Naive thymus-derived CD8-positive, alpha-beta T cell (primary cell): ENCODE measurements at places on chromosomes 6 and 20.

DNA sequence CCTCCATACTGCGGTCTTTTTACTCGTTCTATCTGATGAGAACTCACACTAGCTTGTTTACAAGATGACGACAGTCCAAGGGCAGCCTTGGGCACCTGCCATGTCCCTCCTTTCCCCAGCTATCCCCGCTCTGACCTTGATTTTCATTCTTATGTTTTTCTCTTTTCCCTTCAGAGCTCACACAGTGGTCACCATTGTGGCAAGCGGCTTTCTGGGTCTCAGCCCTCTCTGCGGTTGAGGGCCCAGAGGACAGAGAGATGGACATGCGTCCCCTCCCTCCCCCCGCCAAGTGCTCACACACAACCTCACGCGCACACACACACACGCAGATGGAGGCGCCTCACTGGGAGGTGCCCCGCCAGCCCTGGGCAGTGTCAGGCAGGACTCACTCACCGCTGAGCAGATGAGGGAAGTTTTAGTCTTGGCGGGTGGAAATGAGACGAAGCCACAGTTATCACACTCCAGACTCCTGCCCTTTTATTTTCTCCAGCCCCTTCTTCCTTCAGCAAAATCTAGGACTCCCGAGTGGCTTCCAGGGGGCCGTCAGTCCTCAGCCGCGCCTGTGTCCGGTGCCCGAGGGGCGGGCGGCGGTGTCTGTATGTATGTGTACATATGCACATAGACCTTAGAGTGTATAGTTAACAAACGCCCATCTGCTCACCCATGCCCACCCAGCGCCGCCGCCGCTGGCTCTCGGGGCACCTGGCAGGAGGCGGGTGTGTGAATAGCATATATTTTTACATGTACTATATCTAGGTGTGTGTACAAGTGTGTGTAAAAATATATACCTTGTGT lies 13.8 kb upstream of the MYL9 start:
- no peaks in the 10 kb centered on the region for H3K4me1 ChIP-seq

DNA sequence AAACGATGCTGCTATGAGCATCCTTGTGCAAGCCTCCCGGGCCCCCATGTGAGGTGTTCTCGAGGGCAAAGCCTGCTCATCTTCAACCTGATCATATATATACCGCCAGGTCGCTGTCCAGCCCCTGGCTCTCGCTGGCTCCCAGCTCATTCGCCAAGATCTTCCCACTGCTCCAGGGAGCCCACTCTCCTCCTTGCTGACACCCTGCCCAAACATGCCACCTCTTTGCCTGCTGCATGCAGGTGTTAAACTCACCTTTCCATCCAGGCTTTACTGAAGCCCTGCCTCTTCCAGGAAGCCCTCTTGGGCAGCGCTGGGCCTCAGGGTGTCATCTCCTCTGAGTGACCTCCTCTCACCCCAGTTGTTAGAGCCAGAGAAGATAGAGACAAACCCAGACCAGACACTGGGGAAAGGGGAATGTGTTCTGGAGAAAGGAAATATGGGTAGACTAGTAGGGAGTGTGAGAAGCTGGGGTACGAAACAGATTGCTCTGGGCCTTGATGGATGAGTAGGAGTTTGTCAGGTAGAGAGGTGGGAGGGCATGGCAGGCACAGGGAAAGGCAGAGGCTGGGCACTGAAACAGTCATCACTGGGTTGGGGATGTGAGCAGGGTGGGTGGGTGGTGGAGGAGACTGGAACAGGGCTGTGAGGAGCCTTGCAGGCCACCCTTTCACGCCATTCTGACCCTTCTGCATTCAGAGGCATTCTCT lies 1.2 kb upstream of the DLGAP4 start:
- H3K27me3 ChIP-seq: peaks cover 75% of the 10 kb centered on the region
- peak overlapping the region; percentile 27 for H3K27ac ChIP-seq
- H3K36me3 ChIP-seq: no peaks in the 10 kb centered on the region
- peak overlapping the region; percentile 77 for H3K4me3 ChIP-seq

- no peak overlapping the region for H3K27ac ChIP-seq
- DNase-seq: no peak
- H3K4me1 ChIP-seq: no peaks in the 10 kb centered on the region
- H3K27me3 ChIP-seq: peaks cover 32% of the 10 kb centered on the region
- no peak overlapping the region for H3K4me3 ChIP-seq
Observed at GRCh38 chr6:167233490-167233889, 57.6 kb upstream of the UNC93A start.

DNA sequence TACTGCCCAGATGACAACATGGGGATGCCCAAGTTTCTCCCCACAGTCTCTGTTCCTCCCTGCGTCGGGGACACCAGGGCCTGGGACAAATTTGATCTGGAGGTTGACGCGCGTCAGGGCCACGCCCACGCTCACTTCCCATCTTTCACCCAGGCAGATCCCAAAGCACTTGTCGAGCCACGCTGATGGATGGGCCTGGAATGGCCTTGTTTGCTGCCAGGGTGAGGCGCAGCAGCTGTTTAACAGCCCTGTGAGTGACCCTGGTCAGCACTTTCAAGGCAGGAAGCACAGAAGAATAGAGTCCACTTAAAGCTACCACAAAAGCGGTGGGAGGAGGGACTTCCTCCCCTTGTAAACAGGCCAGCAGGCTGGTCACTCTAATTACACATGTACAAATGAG lies 324.7 kb upstream of the JARID2 start:
- no peaks in the 10 kb centered on the region for H3K36me3 ChIP-seq
- no peaks in the 10 kb centered on the region for H3K4me1 ChIP-seq
- DNase-seq: no peak
- H3K4me3 ChIP-seq: no peak overlapping the region

DNA sequence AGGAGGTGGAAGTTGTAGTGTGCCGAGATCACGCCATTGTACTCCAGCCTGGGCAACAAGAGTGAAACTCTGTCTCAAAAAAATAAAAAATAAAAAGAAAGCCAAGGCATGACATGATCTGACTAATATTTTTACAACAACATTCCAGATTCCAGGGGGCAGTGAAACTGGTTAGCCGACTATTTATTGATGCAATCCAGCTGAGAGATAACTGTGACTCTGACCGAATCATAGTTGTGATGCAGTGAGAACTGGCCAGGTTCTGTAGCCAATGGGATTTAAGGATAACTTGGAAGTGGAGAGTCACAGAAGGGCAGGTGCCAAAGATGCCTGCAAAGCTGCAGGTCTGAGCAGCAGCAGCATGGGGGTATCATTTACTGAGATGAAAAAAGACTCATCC lies 82.9 kb upstream of the TSHZ2 start:
- no peaks in the 10 kb centered on the region for H3K4me1 ChIP-seq
- H3K4me3 ChIP-seq: no peak overlapping the region
- peaks cover 6% of the 10 kb centered on the region for H3K27me3 ChIP-seq
- DNase-seq: no peak
- no peak overlapping the region for H3K27ac ChIP-seq
- H3K36me3 ChIP-seq: no peaks in the 10 kb centered on the region

- DNase-seq: no peak
- H3K27ac ChIP-seq: peak overlapping the region; percentile 95
- no peaks in the 10 kb centered on the region for H3K36me3 ChIP-seq
- peak overlapping the region; percentile 94 for H3K4me3 ChIP-seq
- H3K4me1 ChIP-seq: peaks cover 20% of the 10 kb centered on the region
- no peaks in the 10 kb centered on the region for H3K27me3 ChIP-seq
Observed at GRCh38 chr6:26187981-26188635, 100.9 kb downstream of the HFE start.

DNA sequence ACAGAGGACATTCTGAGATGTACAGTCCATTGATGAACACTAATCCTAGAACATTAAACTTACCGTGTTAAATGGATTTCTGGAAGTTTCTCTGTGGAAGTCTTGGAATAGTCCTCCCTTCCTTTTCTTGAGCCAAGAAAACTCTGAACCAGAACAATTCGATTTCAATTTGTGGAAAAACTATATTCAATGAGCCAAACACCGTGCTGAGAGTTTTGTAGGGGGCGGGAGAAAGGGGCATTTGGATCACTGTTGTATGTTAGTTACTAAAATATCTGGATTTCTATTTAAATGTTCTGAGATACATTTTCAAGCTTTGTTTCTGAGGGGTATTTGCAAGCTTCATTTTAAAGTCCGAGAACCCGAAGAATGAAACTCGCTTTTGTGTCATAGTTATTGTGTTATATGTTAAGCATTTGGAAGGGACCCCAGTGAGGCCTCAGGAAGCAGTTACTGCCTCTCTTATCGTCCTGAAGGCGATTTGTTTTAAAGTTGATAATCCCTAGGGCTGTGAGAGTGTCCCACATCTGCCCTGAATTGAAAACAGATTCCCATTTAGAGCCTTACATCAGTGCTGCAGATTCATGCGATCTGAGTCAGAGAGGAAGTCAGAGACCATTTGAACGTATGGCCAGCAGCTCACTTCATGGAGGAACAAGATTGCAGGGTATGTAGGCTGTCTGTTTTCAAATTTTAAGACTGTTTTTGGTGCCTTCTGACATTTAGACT lies 70.8 kb upstream of the SASH1 start:
- no peaks in the 10 kb centered on the region for H3K36me3 ChIP-seq
- peaks cover 38% of the 10 kb centered on the region for H3K27me3 ChIP-seq
- no peak overlapping the region for H3K27ac ChIP-seq

DNA sequence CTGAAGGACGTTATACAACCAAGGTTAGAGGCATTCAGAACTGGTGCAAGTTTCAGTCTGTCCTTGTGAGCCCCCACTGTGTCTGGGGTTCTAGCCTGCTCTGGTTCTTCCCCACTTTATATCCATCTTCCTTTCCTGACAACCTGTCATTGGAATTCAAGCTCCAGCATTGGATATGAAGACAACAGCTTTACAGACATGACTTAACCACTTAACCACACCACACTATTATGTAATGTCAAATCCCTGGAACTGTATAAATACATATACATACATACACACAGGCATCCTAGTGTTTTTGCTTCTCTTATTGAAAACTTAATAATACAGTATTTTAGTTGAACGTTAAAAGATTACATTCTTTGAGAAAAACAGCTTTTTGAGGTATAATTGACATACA lies 217.9 kb upstream of the SGK1 start:
- H3K27ac ChIP-seq: no peak overlapping the region
- peaks cover 2% of the 10 kb centered on the region for H3K27me3 ChIP-seq
- peaks cover 63% of the 10 kb centered on the region for H3K4me1 ChIP-seq
- no peak for DNase-seq
- H3K4me3 ChIP-seq: no peak overlapping the region

DNA sequence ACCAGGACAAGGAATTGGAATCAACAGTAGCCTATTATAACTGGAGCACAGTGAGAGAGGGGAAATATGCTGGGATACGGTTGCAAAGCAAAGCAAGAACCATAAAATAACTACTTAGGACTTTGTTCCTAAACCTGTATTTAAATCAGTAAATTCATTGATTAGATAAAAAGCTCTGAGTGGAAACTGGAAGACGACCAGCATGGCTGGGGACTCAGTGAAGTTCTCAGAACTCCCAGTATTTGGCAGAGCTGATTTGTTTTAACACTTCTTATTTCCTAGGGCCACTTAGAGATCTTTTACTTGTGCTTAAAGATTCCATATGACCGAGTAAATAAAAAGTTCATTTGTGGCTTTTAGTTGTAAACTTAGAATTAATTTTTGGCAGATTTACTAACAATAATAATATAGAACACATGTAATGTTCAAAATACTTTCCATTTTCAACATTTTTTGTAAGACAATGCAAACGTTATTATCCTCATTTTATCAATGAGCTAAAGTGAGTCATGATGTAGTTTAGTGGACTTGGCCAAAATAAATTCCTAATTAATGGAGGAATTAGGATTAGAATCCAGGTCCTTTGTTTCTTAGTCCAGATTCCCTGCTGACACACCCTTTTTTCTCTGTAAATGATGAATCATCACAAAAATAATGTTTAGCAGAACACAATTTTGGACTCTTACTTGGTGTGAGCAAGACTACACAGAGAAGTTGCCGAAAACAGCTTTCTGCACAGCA lies 392.9 kb downstream of the GJA1 start:
- H3K36me3 ChIP-seq: no peaks in the 10 kb centered on the region
- no peaks in the 10 kb centered on the region for H3K27me3 ChIP-seq
- H3K4me1 ChIP-seq: peaks cover 3% of the 10 kb centered on the region
- no peak overlapping the region for H3K27ac ChIP-seq

GRCh38 chr20:38156888-38157634 lies 8.0 kb downstream of the TGM2 start:
- H3K4me1 ChIP-seq: peaks cover 13% of the 10 kb centered on the region
- no peak overlapping the region for H3K27ac ChIP-seq
- no peaks in the 10 kb centered on the region for H3K36me3 ChIP-seq
- no peaks in the 10 kb centered on the region for H3K27me3 ChIP-seq
- no peak overlapping the region for H3K4me3 ChIP-seq

GRCh38 chr20:24766143-24766527 lies 182.9 kb upstream of the CST7 start:
- no peak overlapping the region for H3K4me3 ChIP-seq
- no peak overlapping the region for H3K27ac ChIP-seq
- H3K27me3 ChIP-seq: peaks cover 21% of the 10 kb centered on the region
- no peak for DNase-seq
- no peaks in the 10 kb centered on the region for H3K36me3 ChIP-seq

DNA sequence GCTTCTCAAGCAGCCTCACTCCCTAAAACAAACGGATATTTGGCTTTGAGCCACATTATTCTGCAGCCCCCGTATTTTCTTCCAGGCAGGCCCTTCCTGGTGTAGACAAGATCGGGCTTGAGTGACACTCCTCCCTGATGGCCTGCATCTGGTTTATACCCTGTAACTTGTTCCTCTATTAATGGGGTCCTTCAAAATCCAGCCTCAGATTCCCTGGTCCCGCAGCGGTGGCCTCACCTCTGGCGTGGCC lies 375 bp upstream of the TMEM14C start:
- H3K4me3 ChIP-seq: peak overlapping the region; percentile 97
- peak overlapping the region; percentile 91 for H3K27ac ChIP-seq
- H3K27me3 ChIP-seq: no peaks in the 10 kb centered on the region
- H3K4me1 ChIP-seq: peaks cover 75% of the 10 kb centered on the region

DNA sequence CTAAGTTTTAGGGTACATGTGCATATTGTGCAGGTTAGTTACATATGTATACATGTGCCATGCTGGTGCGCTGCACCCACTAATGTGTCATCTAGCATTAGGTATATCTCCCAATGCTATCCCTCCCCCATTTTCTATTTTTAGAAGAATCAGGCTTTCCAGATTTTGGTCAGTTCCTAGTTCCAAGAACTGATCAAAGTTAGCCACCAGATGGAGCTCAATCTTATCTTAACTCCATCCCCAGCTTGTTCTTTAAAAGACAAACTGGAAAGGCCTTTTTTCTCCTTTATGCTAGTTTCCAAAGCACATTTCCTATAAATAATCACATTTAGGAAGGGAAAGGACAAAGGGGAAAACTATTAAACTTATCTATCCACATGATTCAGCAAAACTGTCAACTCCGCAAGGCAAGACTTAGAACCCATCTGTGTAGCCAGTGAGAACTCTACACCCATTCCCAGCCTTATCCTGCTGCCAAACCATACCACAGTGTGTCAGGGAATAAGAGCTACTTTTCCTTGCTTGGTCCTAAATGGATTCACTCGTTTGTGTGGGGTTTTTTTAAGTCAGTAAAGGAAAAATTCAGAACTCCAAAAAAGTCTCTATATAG lies 22.8 kb upstream of the KHDC1 start:
- no peaks in the 10 kb centered on the region for H3K36me3 ChIP-seq
- no peaks in the 10 kb centered on the region for H3K4me1 ChIP-seq
- H3K27me3 ChIP-seq: no peaks in the 10 kb centered on the region
- no peak overlapping the region for H3K4me3 ChIP-seq
- no peak overlapping the region for H3K27ac ChIP-seq
